ENCODE measurements at places on chromosomes 3 and 15.

- no peak for DNase-seq
Observed at GRCh38 chr15:58544756-58545155, 113.0 kb downstream of the LIPC start.

DNA sequence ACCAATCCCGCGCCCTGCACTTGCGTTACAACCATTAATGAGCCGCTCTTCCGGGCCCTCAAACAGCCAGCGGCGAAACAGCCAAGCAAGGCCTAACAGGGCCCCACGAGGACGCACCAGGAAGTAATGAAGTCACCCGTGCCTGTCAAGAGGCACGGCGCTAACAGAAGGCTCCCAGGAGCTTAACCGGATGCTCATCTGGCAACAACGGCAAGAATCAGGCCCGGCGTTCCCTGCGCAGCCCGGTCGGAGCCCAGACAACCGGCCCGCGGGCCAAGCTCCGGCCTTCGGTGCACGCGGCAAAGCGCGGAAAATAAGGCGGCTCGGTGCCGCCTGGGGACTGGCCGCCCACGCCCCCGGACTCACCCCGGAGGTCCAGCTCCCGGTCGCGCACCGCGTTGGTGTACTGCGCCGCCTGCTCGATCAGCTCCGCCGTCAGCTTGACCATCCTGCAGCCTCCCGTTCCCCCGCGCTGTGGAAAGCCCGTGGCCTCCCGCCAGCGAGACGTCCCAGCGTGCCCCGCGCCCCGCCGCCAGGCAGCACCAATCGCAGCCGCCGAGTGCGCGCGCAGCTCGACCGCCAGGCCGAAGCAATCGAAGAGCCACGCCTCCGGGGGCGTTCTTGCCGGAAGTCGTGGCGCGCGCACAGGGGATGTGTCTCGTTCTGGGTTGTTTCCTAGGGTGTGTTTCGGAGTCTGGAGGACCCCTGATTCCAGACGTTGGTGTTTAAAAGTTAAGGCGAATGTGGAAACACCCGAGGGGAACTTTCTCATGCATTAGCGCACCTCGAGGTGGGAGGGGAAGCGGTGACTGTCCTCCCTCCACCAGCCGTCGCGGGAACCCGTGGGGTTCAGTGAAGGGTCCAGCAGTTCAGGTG, at the start of gene SNRPA1:
Gene SNRPA1 (minus strand): TSS at position 518 of the 876 bp plus-strand sequence. CDS start 70 bp downstream, at position 448.
- DNase-seq, result peak; percentile 99

GRCh38 chr3:124207873-124208485, 216.1 kb upstream of the ROPN1 start:
- no peak for DNase-seq

DNA sequence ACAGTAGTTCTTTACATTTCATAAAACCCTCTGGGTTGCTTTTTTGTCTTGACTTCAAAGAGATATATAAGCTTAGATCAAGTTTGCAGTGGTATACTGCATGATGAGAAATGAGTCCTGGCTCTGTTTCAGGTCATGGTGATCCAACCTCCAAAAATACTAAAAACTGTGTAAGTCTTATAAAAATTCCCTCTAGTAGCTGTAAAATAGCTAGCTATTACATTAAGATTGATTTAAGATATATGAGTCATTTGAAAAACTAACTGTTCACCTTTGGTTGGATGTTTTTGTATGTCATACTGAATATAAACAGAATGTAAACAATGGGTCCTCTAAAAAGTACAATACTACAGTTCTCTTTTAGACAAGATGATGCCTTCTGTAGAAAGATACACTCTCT, 879.2 kb downstream of the ROBO1 start:
- no peak for DNase-seq

- no peak for DNase-seq
Observed at GRCh38 chr3:119731560-119732343, 28.9 kb downstream of the CFAP91 start.

- peak; percentile 29 for DNase-seq
Observed at GRCh38 chr15:57216288-57216687, 160.0 kb upstream of the CGNL1 start.

DNA sequence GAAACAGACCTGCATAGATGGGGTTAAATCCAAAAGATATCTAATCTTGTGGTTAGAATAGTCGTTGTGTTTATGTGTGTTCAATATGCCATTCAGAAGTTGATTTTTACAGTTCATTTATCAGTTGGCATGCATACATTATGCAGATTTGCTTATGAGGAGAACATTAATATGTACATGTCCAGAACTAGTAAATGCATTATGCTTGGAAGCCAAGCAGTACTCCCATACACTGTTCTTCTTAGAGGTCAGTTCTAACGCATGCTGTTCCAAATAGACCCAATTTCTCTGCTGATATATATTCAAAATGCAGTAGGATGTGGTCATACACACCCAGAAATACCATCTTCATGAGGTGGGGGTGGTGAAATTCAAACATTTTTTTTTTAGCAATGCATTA, 956 bp downstream of the FGF12 start:
- no peak for DNase-seq

DNA sequence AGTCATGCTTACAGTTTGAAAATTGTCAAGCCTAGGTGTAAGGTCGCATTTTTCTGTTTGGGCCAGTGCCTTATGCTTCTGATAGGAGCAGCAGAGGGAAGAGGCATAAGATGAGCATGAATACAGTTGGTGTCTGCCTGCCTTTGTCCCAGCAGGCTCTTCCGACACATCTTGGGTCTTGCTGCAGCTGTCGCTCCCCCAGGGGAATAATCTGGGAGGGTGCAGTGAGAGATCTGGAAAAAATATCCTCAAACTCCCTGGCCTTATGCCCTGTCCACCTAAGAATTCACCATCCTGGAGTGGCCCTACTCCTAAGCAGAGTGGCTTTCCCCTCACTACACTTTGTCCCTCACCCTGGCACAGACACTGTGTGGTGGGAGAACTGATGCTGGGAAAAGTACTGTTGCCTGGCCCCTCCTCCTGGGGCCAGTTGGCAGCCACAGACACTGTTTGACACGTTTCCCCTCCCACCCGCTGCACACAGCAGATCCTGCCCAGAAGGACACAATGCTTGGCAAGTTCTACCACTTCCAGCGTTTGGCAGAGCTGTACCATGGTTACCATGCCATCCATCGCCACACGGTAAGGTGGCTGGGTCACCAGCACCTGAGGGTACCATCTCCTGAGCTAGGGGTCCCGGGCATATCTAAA, 21.1 kb upstream of the RHO start:
- no peak for DNase-seq

GRCh38 chr15:34608517-34608916, 25.1 kb upstream of the GOLGA8B start:
- no peak for DNase-seq

GRCh38 chr3:184250167-184250828, 826 bp downstream of the EEF1AKMT4 start:
- DNase-seq, result peak; percentile 89

DNA sequence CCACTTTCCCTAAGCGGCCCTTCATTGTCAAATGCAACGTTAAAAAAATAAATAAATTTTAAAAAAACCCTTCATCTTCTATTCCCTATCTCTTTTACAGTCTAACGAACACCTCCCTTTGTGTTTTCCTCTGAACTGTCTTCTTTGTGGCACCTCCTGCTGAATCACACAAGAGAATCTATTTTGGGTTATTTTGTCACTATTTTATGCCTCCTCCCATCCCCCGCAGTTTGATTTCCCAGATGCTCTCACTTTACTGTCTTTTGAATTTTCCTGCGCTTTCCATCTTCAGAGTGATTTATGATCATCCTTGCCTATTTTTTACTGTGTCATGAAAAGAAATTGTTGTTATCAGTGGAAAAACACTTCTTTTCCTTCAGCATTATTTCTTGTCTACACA, 32.5 kb downstream of the RYR3 start:
- no peak for DNase-seq

DNA sequence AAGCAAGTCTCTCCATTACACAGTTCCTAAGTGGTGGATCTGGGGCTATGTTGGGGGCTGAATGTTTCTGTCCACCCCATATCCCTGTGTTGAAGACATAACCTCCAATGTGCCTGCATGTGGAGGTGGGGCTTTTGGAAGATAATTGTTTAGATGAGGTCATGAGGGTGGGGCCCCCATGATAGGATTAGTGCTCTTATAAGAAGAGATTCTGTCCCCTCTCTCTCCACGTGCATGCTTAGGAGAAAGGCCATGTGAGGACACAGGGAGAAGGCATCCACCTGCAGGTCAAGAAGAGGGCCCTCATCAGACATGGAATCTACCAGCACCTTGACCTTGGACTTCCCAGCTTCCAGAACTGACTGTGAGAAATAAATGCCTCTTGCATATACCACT, 231.0 kb upstream of the CHRNA7 start:
- DNase-seq, result no peak

GRCh38 chr3:151107177-151107576, 21.7 kb downstream of the MED12L start:
- DNase-seq, result no peak

DNA sequence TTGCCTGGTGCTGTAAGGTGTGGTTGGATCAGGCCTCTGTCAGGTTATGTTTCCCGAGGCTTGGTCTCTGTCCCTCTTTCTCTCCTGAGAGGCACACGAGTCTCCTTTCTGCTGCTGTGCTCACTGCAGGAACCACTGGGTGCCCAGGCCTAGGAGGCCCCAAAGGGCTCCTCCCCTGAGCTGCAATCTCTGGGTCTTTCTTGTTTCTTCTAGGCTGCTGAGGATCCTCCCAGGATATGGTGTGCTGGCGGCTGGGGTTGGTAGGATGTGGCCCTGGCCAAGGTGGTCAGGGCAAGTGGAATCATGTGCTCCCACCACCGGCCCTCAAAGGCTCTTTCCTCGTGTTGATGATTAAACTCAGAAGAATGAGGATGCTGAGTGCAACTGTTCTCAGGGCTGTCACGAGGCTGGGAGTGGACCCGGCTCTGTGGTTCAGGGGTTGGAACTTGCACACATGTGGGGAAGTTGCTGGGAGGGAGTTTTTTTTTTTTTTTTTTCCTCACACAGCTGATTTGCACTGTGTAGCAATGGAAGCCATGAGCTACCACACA, 43.6 kb upstream of the CTSH start:
- DNase-seq, result peak; percentile 95

- DNase-seq, result no peak
Observed at GRCh38 chr3:100871306-100871705, 121.9 kb downstream of the ABI3BP start.

DNA sequence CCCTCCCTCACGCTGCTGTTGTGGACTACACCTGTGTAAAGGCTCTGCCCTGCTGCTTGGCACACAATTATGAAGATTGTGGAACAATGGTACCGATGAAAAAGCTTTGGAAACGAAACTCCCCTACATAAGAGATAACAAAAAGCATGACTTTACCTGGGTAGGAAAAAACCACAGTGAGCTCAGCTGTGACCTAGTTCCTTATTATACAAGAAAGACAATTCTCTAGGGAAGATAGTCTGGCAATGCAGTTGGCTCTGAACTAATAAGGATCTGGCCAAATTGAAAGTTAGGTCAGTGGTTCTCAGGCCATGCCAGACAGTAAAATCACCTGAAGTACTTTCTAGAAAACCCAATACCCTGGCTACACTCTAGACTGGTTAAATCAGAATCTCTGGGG, 16.1 kb downstream of the CLEC3B start:
- DNase-seq, result no peak

DNA sequence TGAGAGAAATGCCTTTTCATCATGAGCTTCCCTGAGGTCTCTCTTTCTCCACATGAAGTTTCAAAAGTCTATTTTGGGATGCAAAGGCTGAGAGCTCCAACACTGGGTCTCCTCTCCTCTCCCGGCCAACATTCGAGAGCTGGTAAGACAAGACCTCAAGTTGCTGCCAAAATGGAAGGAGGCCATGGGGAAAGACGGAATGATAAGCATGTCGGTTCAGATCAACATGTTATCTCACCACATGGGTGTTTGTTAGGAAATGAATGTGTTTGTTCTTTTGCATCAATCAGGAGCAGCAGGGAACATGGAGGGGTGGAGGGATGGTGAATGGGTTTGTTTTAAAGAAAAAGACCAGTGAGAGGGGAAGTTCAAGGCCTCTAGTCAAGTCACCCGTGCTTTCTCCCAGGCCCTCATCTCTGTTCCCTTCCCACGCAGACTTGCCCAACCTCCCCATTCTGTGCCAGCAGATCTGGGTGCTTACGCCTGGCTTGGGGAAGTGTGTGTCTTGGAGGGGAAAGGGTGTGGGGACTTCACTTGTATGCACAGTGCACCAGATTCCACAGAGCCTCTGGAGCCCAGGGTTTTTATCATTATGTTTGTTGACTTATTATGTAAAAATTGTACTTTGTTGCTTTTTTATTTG, 23.5 kb upstream of the ATP10A start:
- DNase-seq, result no peak

GRCh38 chr15:63815796-63816533, 17.8 kb downstream of the HERC1 start:
- DNase-seq, result no peak

GRCh38 chr3:40078590-40078989, 230.9 kb upstream of the EIF1B start:
- DNase-seq, result no peak

Measured in AG08396 (cell line).